ENCODE measurements at places on chromosomes 5 and 9.

DNA sequence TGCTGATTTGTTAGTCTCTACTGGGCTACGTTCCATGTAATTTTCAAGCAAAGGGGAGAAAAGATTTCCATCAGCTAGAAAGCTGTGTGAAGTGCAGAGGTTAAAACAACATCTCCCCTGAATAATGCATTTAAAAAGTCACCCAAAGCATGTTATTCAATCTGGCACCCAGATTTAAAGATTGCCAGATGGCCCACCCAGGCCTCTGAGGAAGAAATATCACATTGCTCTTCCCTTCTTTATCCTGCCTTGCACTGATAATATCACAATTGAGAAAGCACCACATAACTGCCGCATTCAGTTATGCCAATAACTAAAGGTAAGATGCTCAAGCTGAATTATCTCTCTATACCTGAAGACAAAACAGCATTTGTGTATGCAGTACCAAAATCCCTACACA is 119.4 kb upstream of the PUM3 start:
- no peak for DNase-seq

- peak; percentile 59 for DNase-seq
Observed at GRCh38 chr5:95966005-95966404, 4.4 kb upstream of the ELL2 start.

DNA sequence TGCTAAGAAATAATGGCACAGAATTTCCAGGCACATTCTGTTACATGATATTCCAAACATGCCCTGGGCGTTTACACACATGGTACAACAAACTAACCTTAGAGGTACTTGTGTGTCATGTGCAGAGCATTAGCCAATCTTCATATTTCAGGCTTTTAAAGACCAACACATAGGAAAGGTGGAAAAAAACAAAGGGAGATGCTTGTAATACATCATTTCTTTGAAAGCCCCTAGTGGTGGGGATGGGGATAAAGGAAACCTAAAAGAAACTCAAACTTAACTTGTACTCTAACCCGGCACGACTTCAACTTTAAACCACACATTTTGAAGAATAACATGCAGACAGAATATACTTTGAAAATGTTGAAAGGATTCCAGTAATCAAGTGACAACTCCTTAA is 133.6 kb downstream of the PTPRD start:
- DNase-seq, result no peak

DNA sequence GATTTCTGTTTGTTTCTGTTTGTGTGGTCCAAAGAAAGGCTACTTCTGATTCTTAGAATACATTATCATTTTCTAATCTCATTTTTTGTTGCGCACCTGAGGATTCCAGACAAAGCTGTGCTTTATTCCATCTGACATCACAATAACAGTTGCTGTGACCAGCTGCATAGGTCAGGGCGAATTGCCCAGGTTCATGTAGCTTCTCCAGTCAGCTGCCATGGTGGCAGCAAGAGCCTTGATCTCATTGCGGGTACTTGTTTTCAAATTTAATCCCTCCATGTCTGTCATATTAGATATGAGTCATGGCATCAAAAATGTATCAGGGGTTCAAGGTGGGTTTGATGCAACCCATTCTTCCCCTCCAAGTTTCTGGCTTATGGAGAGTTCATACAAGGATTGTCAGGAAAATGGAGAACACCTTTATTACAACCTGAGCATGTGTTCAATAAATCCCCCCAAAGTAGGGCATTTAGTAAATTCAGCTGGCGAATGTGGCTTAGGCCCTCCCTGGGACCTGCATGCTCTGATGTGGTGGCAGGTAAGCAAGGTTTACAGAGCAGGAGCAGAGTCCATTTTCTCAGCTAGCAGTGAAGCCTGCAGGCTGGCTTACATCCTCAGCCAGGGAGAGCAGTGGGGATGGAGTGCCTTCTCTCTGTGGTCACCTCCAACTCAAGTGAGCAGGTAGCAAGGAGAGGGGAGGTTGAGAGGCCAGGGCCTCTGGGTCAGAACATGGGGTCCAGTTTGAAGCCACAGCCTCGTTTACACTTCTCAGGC is 13.9 kb downstream of the CAVIN4 start:
- DNase-seq, result no peak

DNA sequence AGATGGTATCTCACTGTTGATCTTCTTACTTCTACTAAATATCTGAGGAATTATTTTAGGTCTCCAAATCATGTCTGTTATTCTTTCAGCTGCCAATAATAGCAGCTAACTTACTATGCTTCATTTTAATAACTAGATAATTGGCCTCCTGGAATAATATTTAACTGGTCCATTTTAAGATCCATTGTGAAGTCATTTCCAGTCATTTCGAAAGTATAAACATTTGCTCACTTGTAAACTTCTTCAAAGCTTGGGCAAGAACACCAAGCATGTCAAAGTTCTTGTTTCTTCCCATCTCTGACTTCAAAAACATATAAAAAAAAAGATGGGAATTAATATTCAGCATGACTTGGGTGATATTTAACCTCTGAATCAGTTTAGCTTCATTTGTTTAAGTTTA is 61.4 kb upstream of the MRPS30 start:
- DNase-seq, result no peak

All from NCI-H345 (cell line).